ENCODE measurements at places on chromosomes 4 and X.
A peak's percentile ranks its signal among the peaks of the same experiment; 100 is the strongest.

- no peak for DNase-seq
Observed at GRCh38 chr4:58163156-58163555, 1053.0 kb upstream of the IGFBP7 start.

GRCh38 chrX:132504417-132504816 lies 15.6 kb upstream of the MBNL3 start:
- DNase-seq, result no peak

DNA sequence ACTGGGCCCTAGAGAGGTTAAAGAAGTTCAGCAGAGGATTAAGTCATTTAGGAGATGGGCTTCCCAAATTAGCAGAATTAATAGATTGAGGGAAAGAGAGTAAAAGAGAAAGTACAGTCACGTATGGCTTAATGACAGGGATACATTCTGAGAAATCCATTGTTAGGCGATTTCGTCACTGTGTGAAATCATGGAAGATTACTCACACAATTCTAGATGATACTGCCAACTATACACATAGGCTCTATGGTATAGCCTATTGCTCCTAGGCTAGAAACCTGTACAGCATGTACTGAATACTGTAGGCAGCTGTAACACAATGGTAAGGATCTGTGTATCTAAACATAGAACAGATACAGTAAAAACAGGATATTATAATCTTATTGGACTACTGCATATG lies 180.6 kb downstream of the RNF150 start:
- no peak for DNase-seq

DNA sequence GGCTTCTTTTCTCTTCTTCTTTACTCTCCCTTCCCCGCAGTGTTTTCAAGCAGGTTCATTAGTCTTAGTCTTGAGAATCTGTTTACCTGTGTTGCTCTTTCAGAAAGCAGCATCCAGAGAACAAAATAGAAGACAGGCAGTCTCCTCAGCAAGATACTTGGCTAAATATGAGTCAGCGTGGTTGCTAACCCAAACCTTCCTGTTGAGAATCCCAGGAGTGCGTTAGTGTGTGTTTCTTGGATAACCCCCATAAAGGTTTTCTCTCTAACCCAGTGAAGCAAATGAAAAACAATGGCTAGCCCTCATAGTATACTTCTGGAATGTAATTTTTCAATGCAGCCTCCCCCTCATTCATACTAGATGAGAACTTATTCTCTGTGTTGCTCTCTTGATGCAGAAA lies 41.1 kb downstream of the BMPR1B start:
- DNase-seq, result no peak

DNA sequence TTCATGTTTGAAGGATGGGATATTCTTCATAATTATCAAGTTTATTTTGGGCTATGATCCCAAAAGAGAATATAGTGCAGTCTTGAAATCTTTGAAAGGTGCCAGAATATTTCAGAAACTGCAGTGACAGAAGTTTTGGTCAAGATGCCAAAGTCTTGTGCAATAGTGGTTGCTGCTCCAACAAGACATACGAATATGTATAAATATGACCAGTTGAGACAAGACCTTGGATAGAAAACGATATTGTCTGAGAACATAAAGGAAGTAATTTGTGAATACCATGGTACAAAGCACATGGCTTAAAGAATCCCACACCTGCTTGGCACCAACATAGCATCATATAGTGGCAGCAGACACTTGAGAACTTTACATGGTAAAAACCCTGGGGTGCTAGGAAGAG lies 48.6 kb upstream of the AMELX start:
- no peak for DNase-seq

- no peak for DNase-seq
Observed at GRCh38 chr4:7831330-7831729, 108.3 kb downstream of the AFAP1 start.

- no peak for DNase-seq
Observed at GRCh38 chr4:58247792-58248191, 1137.6 kb upstream of the IGFBP7 start.

GRCh38 chr4:77418333-77418732 lies 187.3 kb upstream of the CXCL13 start:
- DNase-seq, result no peak

DNA sequence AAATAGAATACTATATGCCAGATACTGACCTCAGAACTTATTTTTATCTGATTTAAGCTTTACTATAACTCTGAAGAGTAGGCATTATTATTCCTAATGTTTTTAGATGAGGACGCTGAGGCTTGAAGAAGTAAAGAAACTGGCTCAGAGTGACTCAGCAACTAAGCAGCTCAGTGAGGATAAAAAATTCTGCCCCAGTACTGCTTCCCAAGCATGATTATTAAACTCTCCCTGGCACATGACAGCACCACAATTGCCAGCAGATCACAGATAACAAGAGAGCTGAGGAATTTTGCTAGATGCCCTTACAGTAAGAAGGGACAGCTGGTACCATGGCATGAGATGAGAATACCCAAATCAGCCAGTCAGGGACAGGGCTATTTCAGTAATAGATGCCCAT lies 219.4 kb downstream of the NKX6-1 start:
- DNase-seq, result no peak

GRCh38 chrX:18929775-18930174 lies 54.1 kb downstream of the PHKA2 start:
- no peak for DNase-seq

DNA sequence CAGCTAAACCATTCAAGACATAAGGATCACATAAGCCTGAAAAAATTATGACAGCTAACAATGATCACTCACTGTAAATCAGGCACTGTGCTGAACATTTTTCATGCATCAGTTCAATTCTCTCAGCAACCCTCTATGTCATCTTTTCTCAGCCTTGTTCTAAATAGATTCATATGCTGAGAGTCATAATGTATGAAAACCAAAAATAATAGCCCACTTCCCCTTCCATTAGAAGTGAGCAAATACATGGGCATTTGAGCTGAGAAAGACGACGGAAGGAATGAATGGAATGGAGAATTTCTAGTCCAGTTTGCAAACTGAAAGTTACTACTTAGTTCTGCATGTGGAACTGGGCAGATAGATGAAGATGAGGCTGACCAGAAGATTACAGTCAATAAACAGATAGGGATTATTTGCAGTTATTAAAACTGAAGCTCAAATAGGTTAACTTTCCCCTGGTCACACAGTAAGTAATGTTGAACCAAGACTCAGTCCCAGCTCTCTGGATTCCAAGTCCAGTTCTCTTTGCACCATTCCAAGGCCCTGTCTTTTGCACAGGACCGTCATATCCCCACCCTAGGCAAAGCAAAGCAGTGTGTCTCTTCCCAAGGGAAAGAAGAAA lies 1.6 kb upstream of the SH3RF1 start:
- no peak for DNase-seq

DNA sequence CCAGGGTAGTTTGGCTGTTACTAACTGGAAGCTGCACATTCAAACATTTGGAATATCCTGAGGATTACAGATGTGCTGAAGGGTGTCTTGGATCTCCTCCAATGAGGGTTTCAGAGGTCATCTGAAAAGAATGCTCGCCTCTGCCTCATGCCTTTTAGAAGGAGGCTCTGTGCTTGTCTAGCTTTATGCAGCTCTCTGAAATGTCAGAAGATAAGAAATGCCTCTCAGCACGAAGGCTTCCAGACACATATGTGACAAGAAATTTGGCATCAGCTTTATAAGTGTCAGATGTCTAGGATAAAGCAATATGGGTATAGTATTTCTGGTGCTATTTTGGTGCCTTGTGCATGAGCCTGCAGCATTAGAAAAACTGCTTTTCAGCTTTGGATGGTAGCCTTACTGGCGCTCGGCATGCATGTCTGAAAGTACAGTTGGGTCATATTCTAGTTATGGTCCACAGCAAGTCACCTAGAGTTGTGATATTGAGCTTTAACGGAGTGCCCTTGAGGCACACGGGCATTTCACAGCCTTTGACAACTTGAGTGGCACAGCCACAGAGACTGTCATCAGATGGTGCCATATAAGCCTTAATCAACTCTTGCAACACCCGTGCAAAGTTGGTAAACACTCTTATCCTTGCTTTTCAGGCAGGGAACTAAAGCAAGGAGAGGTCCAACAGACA lies 70.8 kb upstream of the PGRMC2 start:
- DNase-seq, result no peak

DNA sequence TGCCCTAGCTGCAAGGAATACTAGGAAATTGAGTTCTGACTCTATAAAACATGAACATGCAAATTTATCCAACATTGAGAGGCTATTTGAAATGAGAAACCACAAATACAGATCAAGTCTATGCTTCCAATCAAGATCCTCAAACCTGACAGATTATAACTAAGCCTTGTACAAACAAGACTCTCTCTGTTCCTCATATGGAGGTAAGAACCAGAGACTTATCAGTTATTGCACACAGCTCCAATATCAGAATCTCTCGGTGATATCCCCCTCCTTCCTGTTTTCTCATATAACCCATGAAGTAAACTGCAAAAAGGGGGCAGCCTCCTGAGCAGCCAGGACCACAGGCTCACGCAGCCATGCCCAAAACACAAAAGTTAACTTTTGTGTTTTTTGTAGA lies 36.5 kb downstream of the FBXW7 start:
- no peak for DNase-seq

DNA sequence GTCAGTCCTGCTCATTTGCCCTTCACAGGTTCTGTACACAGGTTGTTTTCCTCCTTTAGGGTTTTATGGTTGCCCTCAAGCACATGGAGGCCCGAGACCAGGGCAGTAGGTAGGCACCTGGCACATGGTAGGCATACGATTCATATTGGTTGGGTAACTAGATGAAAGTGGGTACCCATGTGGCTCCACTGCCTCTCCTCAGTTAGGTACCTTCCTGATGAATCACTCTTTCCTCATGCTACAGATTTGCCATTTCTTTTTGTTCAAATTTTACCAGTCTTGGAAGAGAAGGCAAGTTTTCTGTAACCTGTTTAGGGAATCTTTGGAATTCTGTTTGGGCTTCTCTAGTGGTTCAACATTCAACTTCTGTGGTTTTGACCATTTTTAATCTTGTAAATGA lies 121.3 kb downstream of the FHIP1A start:
- no peak for DNase-seq

- no peak for DNase-seq
Observed at GRCh38 chrX:119667111-119667878, 25.7 kb downstream of the SEPTIN6 start.

DNA sequence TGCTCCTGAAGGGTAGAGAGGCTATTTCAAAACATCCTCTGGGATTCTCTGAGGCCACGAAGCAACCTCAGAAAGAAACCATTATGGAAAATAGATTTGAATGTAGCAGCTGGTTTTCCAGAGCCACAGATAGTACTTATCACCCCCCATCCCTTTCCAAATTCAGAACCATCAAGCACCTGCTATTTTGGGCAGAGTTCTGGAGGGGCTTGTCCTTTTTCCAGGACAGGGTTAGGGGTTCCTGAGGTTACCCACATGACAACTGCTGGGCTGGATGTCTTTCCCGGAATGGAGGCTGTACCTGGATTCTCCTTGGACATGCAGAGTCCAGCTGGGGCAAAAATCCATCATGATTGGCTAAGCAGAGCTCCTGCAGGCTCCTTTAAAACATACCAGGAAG lies 22.0 kb upstream of the ZXDA start:
- no peak for DNase-seq

- no peak for DNase-seq
Observed at GRCh38 chrX:24153178-24153795, 3.8 kb downstream of the ZFX start.

- no peak for DNase-seq
Observed at GRCh38 chr4:111854494-111855087, 290.7 kb upstream of the FAM241A start.

DNA sequence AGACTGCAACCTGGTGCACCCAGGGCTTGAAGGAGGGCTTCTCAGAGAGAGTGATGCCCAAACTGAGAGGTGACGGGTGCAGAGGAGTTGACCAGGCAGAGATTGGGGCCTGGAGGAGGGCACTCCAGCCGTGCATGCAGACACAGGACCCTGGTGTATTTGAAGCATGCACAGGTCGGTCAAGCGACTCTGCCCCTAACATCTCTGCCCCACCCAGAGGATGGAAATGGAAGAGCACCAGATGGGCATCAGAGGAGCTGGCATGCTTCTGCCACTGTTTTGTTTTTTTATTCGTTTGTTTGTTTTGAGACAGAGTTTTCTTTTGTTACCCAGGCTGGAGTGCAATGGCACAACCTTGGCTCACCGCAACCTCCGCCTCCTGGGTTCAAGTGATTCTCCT lies 320.9 kb downstream of the EVC2 start:
- no peak for DNase-seq

GRCh38 chr4:171812333-171812664 lies 905 bp upstream of the GALNTL6 start:
- no peak for DNase-seq

- DNase-seq, result no peak
Observed at GRCh38 chr4:101222156-101222845, 125.0 kb downstream of the PPP3CA start.

DNA sequence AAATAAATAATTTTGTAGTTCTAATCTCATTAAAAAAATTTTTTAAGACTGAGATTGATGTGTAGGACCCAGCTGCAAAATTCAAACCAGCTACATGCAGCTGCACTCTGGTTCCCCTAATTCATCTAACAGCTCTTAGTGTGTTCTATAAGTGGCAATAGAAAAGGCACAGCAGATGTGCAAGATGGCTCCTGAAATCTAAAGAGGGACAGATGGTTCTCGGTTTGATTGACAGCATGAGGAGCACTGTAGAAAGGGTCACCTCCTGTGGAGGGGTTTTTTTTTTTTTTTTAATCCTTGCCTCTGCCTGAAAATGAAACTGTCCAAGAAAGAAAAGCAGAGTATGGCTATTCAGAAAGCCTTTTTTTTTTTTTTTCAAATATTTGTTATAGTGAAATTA lies 16.9 kb upstream of the OCIAD1 start:
- DNase-seq, result no peak

- no peak for DNase-seq
Observed at GRCh38 chrX:86002076-86002896, 45.1 kb downstream of the CHM start.

GRCh38 chr4:4267981-4268380 lies 20.0 kb upstream of the TMEM128 start:
- no peak for DNase-seq

- no peak for DNase-seq
Observed at GRCh38 chrX:47480576-47480975, 2.4 kb downstream of the ZNF41 start.

DNA sequence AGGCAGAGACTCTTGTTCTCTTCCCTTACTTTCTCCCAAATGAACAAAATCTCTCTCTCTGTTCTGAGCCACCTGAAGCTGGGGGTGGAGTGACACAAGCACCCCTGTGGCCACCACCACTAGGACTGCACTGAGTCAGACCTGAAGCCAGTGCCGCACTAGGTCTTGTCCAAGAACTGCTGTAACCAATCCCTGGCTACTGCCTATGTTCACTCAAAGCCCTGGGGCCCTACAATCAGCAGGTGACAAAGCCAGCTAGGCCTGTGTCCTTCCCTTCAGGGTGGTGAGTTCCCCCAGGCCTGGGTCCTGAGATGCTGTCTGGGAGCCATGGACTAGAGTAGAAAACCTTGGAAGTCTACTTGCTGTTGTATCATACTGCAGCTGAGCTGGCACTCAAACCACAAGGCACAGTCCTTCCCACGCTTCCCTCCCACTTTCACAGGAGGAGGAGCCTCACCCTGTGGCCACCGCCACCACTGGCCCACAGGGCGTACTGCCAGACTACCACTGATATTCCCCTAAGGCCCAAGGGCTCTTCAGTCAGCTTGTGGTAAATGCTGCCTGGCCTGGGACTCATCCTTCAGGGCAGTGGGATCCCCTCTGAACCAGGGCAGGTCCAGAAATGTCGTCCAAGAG lies 119.1 kb downstream of the RTL9 start:
- DNase-seq, result no peak

GRCh38 chrX:141632124-141632523 lies 42.6 kb downstream of the SPANXA2 start:
- no peak for DNase-seq

- no peak for DNase-seq
Observed at GRCh38 chr4:10715696-10716095, 31.1 kb upstream of the CLNK start.

GRCh38 chr4:10457255-10457801 lies at the start of gene ZNF518B:
ZNF518B (minus strand) TSS chr4:10457426; CDS start chr4:10446328, 11,098 bp downstream.
- DNase-seq, result peak; percentile 75

Data from GM18507 (cell line).